Epithelial cell of proximal tubule (primary cell): ENCODE measurements at places on chromosomes 16 and 17. TPM values are rescaled to one million over a fixed set of nuclear protein-coding genes. Genes with fewer than 3 reads are reported as not detected.

- no peak for DNase-seq
These were observed 1.4 kb downstream of the RANBP10 start for GRCh38 chr16:67804853-67805542.

DNA sequence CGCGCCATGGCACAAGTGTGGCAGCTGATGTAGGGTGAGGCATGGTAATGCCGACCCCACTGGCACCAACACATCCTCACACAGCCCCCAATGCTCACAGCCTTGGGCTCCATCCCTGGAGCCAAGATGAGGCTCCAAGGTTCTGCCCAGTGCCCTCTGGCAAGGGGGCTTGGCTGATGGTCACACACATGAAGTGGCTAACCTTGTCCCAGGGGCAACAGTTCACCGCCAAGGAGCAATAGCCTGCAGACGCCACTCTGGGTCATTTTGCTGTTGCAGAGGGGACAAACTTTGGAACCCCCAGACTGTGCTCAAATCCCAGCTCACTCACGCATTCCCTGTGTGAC is 26.8 kb downstream of the TNFRSF13B start:
- no peak for DNase-seq

DNA sequence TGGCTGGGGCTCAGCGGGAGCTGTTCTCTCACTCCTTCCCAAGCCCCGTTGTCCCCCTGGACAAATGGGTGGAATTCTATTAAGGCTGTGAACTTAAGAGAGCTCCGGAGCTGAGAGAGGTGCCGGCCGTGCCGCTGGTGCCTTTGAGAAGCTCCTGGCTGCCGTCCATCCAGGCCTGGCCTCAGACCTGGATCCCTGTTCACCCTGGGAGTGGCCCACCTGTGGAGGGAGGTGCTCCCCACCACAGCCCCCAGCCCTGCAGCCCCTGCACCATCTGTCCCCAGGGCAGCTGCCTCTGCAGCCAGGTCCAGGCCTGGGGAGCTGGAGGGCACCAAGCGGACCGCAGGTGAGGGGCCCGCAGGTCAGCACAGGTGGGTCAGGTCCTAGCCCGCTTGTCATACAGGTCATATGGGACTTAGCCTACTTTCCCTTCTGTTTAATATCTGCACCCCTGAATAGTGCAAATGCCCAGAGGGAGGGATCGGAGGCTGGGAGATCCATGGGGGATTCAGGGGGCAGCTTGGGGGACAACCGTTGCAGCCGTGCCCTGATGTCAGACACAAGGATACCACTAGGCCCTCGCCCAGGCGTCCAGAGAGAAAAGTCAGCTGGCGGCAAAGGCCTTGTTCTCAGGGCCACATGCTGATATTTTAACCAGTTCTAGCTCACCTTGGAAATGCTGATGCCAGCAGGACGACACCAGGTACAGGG is 15.2 kb upstream of the METRNL start:
- no peak for DNase-seq

DNA sequence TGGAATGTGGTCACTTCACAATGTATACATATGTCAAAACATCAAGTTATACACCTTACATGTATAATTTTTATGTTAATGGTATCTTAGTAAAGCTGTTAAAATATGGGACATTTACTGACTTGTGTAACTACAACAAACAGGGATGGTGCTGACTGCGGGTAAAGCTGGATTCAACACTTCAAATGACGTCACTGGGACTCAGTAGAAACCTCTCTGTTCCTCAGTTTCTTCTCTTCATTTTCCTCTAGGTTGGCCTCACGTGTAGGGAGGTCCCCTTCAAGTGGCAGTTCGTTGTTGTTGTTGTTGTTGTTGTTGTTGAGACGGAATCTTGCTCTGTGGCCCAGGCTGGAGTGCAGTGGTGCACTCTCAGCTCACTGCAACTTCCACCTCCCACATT is 182.9 kb downstream of the RBFOX1 start:
- no peak for DNase-seq

DNA sequence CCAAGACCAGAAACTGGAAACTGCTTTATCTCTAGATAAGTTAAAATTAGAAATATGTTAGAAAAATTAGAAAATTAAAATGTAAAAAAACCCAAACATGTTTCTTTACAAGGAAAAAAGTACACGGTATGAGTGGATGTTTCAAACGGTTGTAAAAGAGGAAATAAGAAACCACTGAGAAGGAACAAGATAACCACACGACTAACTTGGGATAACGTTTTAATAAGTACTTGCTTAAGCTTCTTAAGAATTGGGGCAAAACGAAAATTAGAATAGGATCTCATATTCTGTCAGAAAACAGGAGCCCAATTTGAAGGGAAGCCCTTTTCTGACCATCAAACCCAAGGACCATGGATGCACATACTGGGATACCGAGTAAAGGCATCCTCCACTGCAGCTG is 31.0 kb downstream of the MBTPS1 start:
- no peak for DNase-seq

DNA sequence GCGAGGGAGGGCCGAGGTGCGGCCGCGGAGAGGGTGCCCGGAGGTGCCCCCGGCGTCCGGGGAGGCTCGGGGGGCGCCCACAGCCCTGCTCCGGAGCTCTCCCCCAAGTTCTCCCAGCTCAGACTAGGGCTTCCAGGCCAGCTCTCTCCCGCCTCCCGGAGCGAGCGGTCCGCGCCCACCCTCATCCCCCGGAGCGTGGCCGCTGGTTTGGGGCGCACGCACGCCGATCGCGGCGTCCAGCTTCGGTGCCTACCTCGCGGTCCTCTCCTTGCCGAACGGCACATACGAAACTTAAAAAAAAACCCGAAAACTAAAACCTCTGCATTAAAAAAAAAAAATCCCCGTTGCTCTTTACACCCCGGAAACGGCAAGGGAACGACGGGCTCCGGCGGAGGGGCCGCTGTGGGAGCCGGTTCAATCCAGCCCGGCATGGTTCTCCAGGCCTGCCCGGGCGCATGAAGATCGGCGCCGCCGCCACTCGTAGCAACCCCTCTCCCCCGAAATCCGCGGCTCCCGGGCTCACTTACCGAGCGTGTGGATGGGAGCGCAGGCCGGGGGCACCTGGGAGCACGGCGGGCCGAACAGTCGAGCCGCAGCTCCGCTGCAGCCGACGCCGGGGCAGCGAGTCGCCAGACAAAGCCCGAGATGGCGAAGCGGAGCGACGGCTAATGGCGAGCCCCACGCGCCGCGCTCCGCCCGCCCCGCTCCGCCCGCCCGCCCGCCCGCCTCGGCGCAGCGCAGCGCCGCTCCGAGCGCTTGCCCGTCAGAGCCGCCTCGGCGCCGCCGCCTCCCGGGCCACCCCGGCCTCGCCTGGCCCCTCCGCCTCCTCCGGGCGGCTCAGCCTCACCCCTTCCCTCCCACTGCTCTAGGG is 973 bp upstream of the UBTF start:
- no peak for DNase-seq

DNA sequence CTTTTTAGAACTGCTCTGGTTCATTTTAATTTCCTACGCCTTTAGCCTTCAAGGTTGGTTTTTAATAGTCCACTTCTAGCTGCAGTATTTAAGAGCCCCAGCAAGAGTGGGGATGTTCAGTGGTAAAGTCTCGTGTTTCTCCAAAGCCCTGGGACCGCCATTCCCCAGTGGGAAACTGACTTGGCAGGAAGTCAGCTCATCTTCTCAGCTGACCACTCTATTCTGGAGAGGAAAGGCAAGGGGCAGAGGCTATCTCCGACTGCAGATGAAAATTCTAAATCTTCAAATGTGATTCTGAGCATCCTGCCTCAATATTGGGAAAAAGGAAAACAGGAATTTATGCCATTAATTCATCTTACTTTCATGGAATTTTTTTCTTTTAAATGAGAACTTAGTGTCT is 35.5 kb downstream of the HS3ST3B1 start:
- DNase-seq: no peak

GRCh38 chr17:82263641-82264040 is 9.9 kb downstream of the CSNK1D start:
- no peak for DNase-seq

The SYNGR3 gene
- 8.5 and 22.0 TPM in 2 replicates for total RNA-seq

The HSD17B2 gene
- 0.29 and 0.72 TPM in 2 replicates for total RNA-seq

The LGALS9B gene
- not detected in 2 replicates for total RNA-seq

The SEC14L1 gene
- total RNA-seq: 44.3 and 74.4 TPM in 2 replicates

The SLC9A5 gene
- total RNA-seq: 0.14 and 0.23 TPM in 2 replicates

The UNK gene
- 19.4 and 20.3 TPM in 2 replicates for total RNA-seq

The WRAP53 gene
- 14.9 and 41.6 TPM in 2 replicates for total RNA-seq
